ENCODE measurements at places on chromosomes 11 and 22.

DNA sequence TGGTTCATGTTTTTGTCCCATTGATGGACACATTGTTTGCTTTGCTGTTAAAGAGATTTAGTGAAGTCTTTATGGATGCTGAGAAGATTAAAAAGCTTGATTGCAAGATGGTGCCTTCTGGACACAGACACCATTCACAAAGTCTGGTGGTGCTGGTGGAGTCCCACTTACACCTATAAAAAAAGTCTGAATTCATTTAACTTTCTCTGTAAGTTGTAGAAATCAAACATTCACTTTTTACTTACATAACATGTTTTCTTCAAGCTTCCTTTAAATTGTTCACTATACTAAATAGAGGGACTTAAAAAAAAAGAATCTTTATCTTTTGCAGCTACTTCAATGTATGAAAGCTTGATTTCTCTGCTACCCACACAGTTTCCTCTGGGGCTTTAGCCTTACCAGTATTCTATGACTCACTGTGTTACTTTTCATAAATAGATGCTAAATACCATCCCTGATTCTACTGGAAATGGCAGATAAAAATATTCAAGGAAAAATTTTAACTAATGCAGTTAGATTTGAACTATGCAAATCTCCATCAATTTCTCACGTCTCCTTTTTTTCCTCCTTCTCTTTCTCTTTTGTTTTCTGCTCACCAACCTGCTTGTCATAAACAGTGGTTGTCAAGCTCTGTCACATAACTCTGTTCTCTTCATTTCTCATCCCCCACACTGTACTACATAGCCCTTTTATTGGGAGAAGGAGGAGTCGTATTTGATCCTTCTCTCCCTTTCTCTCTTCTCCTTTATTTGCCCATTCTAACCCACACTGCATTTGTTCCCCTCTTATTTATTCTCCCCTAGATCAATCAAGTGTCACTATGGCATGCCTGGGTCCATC is 89.7 kb downstream of the FAM76B start:
- no peak for DNase-seq

DNA sequence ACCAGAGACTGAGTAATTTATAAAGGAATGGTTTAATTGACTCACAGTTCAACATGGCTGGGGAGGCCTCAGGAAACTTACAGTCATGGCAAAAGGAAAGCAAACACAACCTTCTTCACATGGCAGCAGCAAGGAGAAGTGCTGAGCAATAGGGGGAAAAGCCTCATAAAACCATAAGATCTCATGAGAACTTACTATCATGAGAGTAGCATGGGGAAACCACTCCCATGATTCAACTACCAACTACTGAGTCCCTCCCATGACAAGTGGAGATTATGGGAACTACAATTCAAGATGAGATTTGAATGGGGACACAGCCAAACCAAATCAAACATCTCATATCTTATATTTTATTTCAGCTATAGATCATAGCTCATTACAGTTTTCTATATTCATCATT is 33.0 kb downstream of the GRIA4 start:
- no peak for DNase-seq

- peak; percentile 11 for DNase-seq
Observed at GRCh38 chr22:26168330-26168851, 871 bp upstream of the SEZ6L start.

GRCh38 chr11:79076526-79077115 is 364.2 kb downstream of the TENM4 start:
- DNase-seq, result peak; percentile 49

DNA sequence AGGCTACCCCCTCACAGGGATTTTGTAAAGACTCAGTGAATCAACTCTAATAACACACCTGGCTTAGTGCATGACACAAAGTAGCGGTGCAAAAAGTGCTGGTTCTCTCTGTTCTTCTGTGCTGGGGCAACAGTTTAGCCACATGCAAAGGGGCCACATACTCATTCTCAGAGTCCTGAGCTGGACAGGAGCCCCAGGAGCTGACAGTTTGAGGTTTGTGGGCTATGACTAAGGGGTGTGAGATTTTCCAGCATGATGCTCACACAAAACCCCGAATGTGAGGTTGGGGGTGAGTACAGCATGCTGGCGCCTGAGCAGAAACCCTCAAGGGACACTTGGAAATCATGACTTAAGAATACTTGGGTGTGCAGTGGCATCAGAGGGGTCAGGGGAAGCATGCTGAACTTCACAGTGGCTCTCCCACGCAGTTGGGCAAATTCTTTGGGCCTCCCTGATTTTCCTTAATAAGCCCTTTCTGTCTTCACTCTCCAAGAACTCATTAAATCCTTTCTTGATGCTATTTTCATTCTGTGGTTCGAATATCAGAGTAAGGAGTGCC is 31.0 kb downstream of the TMPRSS5 start:
- peak; percentile 70 for DNase-seq

- DNase-seq, result peak; percentile 63
Observed at GRCh38 chr11:77121096-77121640, 6.9 kb upstream of the MYO7A start.

GRCh38 chr11:107744736-107745135 is 32.9 kb upstream of the SLN start:
- no peak for DNase-seq

DNA sequence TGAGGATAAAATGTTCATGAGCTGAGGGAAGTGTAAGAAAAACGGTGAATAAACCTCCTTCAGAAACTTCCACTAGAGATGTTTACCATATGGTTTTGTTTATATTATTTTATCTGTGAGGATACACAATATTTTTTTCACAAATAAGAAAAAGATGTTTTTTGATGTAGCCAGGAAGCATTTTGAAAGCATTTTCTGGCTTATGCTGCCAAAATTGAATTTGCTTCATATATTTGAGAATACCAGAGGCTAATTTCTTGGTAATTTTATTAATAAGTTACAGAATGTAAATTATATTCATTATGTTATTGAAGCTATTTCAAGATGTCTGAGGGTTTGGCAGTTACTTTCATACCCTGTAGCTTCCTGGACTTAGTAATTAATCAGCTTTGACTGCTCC is 686.6 kb downstream of the LUZP2 start:
- DNase-seq, result no peak

GRCh38 chr22:27918341-27919221 is 475 bp downstream of the PITPNB start:
- DNase-seq, result peak; percentile 66

DNA sequence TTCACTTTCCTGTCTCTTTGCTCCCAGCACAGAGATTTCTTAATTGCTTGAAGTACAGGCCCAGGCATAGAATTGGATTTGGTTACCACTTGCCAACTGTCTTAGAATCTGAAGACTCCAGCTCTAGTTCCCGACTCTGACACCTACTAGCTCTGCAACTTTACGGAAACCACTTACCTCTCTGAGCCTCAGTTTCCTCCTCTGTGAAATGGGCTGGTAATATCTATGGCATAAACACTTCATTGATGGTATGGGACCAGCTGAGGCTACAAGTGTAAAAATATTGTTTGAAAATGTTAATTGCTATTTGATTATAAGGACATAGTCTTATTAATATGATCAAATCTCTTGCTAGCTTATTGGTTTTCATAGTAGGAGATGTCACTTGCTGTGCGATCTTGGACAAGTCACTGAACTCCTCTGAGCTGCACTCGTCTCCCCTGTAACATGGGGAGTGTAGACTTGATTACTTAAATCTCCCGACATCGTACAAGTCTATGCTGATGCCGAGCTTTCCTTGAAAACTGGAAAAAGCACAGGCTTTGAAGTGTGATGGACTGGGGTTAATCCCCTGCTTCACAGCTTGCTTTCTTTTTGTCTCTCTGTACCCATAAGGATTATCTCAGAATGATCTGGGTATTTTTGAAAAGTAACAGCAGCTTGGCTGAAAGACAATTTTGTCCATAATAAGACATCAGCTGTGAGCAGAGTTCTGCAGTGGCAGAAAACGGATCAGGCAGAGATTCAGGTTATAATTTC is 11.8 kb upstream of the E2F8 start:
- DNase-seq, result no peak

GRCh38 chr11:10004526-10005113 is 289.4 kb downstream of the SBF2 start:
- no peak for DNase-seq

- DNase-seq, result no peak
Observed at GRCh38 chr11:80414181-80415165, 973.6 kb upstream of the TENM4 start.

GRCh38 chr22:47274196-47274595 is 511.7 kb downstream of the TBC1D22A start:
- DNase-seq, result no peak

DNA sequence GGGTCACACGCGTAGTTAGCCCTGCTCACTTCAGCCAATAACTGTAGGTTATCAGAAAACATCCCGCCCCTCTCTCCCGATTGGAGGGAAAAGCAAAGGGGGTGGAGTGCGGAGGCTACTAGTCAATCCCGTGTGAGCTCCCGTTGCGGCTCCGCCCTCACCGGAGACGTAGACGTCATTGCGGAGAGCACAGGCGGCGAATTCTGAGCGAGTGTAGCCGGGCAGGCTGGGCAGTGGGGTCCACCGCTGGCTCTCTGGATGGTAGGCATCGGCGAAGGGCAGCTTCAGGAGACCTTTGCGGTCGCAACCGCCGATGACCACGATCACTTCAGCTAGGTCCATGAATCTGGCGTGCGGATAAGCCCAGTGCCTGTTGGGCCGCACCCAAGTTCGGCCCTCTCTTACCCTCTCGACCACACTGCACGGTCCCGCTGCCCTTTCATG is 4.7 kb downstream of the KLHL35 start:
- peak; percentile 95 for DNase-seq

DNA sequence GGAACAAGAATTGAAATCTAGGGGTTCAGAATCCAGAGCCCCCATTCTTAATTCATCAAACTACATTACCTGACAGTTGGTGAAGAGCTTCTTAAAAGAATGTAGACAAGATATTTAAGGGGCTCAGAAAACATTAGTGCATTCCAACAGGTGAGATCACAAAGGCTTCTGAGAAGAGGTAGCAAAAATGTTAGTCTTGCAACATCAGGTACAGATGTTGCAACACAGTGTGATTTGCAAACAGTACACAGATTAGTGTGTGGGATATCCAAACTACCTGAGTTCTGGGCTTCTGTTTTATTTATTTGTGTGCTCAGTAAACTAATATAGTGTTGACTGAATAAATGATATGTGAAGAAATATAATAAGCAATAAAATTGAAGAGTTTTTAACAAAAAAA is 11.8 kb downstream of the CASP4 start:
- peak; percentile 6 for DNase-seq

DNA sequence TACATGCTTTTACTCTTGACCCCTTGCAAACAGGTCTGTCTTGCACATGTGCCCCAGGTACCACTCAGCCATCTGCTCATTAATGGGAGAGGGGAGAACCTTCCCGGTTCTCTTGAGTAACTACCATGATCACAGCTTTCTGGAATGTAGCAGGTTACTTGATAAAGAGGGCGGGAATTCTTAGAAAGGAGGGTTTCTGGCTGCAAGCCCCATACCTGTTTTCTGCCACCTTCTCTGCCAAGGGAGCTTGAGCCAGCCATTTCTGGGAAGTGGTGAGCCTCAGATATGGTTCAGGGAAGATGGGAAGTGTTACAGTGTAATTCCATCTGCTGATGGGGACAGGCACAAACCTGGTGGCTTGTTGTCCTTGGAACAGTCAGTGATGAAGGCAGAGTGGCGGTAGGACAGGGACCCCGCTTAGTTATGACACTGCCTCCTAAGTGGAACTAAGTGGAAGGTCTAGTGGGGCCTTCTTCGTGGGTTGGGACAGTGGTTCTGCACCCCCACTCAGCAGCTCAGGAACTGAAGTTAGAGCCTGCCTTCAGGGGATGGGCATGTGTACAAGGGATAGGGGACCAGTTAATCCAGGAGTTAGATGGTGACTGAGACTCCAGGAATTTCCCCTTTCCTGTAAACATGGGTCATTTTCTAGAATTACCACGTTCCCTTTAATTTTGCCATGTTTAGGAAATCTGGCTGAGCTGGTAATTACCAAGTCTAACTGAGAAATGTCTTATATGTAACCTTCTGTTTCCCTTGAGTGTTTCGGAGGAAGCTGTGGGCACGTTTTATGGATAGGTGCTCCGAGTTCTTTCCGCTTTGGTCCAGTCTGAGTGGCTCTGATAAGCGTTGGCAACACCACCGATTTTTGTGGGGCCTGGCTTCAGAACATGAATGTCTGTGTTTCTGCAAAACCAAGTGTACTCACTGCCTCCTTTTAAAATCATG is 35.3 kb downstream of the BCR start:
- peak; percentile 77 for DNase-seq

DNA sequence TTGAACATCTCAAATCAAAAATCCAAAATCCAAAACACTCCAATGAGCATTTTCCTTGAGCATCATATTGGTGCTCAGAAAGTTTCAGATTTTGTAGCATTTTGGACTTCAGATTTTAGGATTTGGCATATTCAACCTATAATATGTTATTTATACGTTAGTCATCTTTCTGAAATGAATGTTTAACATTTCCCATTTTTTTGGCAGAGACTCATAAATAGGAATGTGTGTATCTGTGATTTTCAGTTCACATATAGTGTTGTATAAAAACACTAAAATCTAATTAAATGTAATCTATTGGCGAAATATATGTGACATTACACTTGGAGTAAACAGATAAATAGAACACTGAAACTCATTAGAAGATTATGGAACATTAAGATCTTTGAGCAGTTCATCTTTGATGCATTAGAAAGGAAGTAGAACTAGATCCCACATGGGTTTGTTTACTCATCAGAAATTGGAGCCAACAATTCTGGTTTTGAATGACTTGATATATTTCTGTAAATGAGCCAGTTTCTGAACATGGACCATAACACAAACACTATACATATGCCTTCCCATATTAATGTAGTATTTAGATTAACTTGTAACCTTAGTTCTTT is 153.1 kb downstream of the UVRAG start:
- DNase-seq, result no peak

DNA sequence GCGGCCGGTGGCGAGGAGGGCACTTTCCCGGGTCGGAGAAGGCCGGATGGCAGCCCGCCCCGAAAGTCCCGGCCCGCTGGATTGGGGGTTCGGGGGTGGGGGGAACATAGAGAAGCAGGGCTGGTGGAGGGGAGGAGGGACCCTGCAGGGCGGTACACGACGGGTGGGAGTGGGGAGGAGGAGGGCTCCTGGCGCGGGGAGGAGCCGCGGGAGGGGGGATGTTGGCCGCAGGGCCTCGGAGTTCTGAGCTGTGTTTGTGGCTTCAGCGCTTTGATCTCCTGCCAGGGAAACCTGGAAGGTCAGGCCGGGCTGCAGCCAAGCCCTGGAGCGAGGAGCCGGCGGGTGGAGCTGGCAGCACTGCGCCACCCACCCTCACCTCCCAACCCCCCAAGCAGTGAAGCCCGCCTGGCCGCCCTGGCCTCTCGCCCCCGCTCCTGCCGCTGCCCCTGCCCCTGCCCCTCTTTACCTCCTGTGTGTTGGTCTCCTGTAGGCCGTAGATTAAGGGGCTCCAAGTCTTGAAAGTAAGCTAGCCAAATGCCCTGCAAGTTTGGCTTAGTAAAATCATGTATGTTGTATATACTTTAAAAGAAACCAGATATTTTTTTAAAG is 30.9 kb downstream of the C22orf31 start:
- DNase-seq, result no peak

DNA sequence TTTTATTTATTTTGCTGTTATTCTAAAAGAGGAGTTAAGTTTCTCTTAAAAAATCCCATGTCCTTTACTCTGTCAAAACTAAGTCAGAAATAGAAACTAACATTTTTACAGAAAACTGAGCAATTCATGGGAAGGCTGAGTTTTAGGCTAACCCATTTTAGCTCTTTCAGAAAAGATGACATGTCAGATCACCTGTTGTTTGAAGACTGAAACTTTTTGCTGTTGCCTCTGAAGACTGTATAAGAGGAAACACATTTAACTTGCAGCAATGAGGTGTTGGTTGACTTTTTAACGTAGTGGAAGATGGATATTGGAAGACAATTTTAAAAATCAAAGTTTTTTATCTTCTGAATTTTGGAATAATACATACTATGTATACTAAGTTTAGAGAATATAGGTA is 115.4 kb downstream of the METTL15 start:
- DNase-seq, result no peak

- peak; percentile 79 for DNase-seq
Observed at GRCh38 chr11:103091064-103091800, 728 bp downstream of the DCUN1D5 start.

Measured in NB4 (cell line).